Activated naive CD8-positive, alpha-beta T cell treated with anti-CD3 and anti-CD28 coated beads, Interleukin-2, amount 10 ng/mL, durations not matched to agents 7 days and 5 days (primary cell): ENCODE measurements at places on chromosomes 5 and 9. TPM values are rescaled to one million over a fixed set of nuclear protein-coding genes. Genes with fewer than 3 reads are reported as not detected.
A peak's percentile ranks its signal among the peaks of the same experiment; 100 is the strongest.

PALM2AKAP2 gene
- not detected for total RNA-seq

GRCh38 chr5:141524604-141525597 lies 36.0 kb downstream of the PCDHGC5 start:
- peak; percentile 67 for DNase-seq

EGFLAM gene
- not detected for total RNA-seq

CERCAM gene
- 3.7 TPM for total RNA-seq

CDC26 gene
- total RNA-seq = 27.5 TPM

FBP1 gene
- 2.7 TPM for total RNA-seq

ANXA2R gene
- 39.2 TPM for total RNA-seq

SGCD gene
- 0.30 TPM for total RNA-seq

DNA sequence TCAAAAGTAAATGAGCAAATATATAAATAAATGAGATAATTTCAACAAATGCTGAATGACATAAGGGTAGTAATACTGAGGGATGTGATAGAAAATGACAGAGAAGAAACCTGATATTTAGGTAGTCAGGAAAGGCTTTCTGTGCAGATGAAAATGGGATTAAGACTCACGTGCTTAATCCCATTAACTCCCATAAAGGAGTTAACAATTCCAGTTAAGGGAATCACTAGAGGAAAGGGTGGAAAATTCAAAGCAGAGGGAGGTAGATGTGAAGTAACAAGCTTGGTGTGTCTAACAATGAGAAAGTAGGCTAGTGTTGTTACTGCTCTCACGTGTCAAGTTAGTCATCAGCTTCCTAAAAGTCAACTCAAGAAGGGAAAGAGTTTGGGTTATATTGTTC lies 90.5 kb upstream of the TRIM32 start:
- no peak for DNase-seq

- DNase-seq = no peak
These were observed 10.0 kb downstream of the SMARCA2 start for GRCh38 chr9:2024888-2025782.

DNA sequence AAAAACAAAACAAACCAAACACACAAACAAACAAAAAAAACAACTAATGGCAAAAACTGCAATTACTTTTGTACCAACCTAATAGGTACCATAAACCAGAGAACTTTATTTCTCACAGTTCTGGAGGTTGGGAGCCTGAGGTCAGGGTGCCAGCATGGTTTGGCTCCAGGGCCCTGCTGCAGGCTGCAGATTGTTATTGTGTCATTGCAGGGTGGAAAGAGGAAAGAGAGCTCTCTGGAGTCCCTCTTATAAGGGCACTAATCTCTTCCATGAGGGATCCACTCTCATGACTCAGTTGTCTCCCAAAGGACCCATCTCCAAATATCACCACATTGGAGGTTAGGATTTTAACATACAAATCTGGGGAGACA lies 64.9 kb upstream of the CPEB4 start:
- DNase-seq = no peak

GRCh38 chr9:92404042-92404836 lies at the start of gene OGN:
Gene OGN (minus strand): TSS chr9:92404578. CDS start chr9:92403407, 1,171 bp downstream.
- no peak for DNase-seq

GLRA1 gene
- not detected for total RNA-seq

GRCh38 chr5:147563466-147564123 lies 53.7 kb upstream of the DPYSL3 start:
- DNase-seq = no peak

DNA sequence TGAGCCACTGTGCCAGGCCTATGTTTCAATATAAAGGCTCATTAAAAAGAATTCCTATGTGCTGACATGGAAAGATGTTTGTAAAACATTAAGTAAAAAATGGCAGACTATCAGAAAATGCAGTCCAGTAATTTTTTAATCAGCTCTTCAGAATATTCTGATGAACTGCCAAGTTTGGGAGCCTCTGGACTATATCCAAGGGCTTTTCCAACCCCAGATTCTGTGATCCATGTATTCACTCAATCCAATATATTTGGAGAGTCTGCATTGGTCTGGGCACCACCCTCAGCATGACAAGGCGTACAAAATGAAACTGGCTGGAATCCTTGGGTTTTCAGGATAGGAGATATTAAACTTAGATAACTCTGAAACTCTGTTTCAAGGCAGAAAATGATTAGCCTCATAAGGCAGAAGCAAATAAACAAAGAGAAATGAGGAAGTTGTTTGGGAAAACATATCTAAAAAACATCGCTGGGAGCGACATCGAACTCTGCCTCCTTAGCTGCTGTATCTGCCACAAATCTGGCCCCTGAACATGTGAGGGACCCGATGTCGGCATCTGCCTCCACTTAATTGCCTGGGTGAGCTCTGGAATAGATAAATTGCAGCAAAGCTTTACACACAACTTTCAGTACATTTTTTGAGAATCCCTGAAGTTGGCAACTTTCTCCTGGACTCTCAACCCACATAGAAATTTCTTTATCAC lies 14.4 kb downstream of the PDE6A start:
- DNase-seq = no peak

GRCh38 chr5:141632650-141633049 lies 4.0 kb downstream of the HDAC3 start:
- DNase-seq = no peak

- no peak for DNase-seq
These were observed 1.6 kb downstream of the WWC1 start for GRCh38 chr5:168292786-168293696.

DNA sequence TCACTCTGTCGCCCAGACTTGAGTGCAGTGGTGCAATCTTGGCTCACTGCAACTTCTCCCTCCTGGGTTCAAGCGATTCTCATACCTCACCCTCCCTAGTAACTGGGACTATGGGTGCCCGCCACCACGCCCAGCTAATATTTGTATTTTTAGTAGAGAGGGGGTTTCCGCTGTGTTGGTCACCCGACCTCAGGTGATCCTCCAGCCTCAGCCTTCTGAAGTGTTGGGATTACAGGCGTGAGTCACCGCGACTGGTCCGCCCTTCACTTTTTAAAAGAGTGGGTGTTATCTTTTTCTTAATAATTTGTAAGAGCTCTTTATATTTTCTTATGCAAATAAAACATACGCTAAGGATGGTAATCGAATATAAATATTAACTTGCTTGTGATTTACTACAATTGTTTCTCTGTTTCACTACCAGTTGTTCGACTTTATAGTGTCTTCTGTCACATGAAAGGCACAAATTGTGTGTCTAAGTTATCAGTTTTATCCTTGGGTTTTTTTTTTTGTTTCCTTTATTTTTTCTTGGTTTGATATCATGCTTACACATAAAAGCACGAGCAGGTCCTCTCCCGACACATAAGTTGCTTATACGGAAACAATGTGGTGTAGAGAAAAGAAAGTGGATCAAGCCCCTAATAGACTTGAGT lies 1.9 kb upstream of the GPBP1 start:
- no peak for DNase-seq

ARL14EPL gene
- not detected for total RNA-seq

SLC24A2 gene
- not detected for total RNA-seq

DNA sequence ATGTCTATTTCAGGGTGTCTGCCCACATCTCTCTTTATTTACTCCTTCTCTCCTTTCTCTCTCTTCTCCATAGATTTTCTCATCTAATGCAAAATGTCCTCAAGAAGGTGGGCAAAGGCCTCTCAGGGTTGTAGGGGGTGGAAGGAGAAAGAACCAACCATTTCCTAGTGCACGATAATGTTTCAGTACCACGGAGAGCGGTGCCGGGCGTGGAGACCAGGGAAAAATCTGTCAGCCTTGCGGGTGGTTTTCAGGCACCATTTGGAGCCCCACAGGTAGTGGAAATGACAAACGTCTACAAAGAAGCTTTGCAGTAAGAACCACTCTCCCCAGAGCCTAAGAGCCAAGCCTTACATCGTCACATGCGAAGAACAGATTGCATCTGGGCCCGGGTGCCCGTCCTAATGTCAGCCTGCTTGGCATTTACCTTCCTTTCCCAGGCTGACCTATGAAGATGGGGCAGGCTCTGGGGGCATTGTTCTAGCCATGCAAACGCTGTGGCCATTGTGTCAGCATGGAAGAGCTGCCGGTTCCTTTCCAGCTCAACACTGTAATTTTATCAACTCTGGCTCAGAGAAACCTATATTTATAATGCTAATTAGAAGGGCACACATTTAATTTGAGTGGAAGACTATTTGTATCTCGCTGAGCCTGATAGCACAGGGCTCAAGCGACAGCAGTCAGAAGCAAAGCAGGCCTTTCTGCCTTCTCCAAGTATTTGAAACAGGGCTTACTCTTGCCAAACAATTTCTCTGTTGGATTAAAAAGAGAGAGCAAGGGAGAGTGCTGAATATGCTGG lies 430.1 kb upstream of the WWC1 start:
- no peak for DNase-seq
